Immature natural killer cell (primary cell): ENCODE measurements at places on chromosomes 16 and 17.
A peak's percentile ranks its signal among the peaks of the same experiment; 100 is the strongest.

DNA sequence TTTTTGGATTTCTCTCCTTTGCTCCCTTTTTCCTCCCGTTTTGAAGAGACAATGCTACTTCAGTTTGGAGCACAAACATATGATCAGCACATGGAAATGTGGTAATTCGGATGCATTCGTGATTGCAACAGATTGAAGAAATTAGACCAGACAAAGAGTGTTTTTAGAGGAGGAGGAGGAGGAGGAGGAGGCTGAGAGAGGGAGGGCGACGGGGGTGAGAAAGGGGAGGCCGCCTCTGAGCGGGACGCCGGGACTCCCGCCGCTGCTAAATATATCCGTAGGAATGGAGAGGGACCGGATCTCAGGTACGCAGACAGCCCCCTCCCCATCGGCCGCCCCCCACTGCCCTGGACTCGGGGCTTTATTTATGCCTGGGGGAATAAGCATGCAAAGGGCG lies 179.3 kb downstream of the SEC14L1 start:
- no peak for DNase-seq

- DNase-seq, result peak; percentile 94
Observed at GRCh38 chr17:2792366-2793169, 3.7 kb upstream of the RAP1GAP2 start.

DNA sequence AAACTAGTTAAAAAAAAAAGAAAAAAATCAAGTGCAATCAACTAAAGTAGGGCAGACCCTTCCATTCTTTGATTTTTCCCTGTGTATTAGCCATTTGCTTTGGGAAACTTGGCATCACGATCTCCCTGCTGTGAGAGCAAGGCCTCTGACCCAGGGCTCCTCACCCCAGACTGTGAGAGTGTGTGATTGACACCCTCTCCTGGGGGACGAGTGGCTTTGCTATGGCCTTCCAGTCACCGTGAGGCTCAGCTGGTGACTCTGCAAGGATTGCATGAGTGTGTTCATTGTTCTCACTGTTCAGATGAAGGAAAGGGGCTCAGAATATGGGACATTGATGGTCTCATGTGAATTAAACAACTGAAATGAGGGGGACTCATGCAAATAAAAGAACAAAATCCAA lies 69.0 kb upstream of the BCAR1 start:
- no peak for DNase-seq

- peak; percentile 31 for DNase-seq
Observed at GRCh38 chr16:22008215-22009059, 526 bp downstream of the MOSMO start.

GRCh38 chr16:69169051-69169450 lies 17.9 kb upstream of the SNTB2 start:
- DNase-seq, result no peak

GRCh38 chr16:8530752-8531384 lies 59.4 kb downstream of the TMEM114 start:
- no peak for DNase-seq

GRCh38 chr17:16352667-16353316 lies 477 bp downstream of the CENPV start:
- peak; percentile 50 for DNase-seq

DNA sequence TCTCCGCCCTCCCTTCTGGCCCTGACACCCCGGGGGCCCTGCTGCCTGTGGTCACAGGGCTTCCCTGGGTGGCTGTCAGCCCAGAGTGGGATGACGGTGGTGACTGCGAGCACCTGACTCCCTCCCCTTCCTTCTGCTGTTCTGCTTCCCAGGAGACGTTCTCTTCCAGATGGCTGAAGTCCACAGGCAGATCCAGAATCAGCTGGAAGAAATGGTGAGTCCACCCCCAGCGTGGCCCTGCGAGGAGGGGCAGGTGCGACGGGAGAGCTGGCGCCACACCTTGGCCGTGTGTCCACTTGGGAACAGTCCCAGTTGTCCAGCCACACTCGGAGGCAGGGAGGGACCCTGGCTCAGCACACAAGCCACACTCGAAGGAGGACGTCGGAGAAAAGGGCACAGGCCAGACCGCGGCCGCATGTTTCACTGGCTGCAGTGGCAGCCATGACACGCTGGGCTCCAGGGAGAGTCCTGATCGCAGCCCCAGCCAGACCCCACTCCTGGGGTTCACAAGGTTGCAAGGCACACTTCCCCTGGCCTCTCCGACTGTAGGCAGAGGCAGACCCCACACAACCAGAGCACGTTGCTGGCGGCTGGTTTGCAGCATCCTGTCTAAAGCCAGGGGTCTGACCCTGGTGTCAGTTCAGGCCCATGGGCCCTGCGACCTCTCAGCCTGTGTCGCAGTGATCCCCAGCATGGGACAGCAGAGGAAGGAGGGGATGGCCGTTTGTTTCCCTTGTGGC lies 49.9 kb downstream of the BAIAP2 start:
- no peak for DNase-seq

DNA sequence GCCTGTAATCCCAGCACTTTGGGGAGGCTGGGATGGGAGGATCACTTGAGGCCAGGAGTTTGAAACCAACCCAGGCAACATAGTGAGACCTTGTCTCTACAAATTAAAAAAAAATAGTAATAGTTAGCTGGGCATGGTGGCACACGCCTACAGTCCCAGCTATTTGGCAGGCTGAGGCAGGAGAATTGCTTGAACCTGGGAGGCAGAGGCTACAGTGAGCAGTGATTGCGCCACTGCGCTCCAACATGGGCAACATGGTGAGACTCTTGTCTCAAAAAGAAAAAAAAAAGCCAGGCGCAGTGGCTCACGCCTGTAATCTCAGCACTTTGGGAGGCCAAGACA lies 56.9 kb upstream of the MRTFB start:
- DNase-seq, result no peak

GRCh38 chr16:88008840-88009239 lies 57.6 kb downstream of the BANP start:
- DNase-seq, result no peak

DNA sequence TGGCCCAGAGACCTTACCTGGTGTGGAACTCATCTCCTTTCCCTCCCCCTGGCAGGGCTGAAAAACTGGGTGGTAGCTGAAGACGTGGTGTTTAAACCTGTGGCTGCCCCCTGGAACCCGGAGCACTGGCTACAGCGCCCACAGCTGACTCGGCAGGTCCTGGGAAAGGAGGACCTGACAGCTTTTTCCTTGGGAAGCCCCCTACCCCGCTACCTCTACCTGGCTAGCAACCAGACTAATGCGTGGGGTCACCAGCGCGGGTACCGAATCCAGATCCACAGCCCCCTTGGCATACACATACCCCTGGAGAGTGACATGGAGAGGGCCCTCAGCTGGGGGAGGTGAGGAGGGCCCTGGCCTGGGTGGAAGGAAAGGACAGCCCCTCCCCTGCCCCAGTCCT lies 2.0 kb upstream of the AOC3 start:
- no peak for DNase-seq

GRCh38 chr17:39699818-39700147 lies at the start of gene ERBB2:
ERBB2 (plus strand) TSS chr17:39700064; CDS start chr17:39700239, 175 bp downstream.
- no peak for DNase-seq

GRCh38 chr16:16828913-16829398 lies 450.0 kb downstream of the NPIPA7 start:
- DNase-seq, result no peak

GRCh38 chr17:39765766-39766165 lies 28.0 kb downstream of the GRB7 start:
- DNase-seq, result no peak

- no peak for DNase-seq
Observed at GRCh38 chr16:86343796-86344585, 166.3 kb upstream of the FOXF1 start.

DNA sequence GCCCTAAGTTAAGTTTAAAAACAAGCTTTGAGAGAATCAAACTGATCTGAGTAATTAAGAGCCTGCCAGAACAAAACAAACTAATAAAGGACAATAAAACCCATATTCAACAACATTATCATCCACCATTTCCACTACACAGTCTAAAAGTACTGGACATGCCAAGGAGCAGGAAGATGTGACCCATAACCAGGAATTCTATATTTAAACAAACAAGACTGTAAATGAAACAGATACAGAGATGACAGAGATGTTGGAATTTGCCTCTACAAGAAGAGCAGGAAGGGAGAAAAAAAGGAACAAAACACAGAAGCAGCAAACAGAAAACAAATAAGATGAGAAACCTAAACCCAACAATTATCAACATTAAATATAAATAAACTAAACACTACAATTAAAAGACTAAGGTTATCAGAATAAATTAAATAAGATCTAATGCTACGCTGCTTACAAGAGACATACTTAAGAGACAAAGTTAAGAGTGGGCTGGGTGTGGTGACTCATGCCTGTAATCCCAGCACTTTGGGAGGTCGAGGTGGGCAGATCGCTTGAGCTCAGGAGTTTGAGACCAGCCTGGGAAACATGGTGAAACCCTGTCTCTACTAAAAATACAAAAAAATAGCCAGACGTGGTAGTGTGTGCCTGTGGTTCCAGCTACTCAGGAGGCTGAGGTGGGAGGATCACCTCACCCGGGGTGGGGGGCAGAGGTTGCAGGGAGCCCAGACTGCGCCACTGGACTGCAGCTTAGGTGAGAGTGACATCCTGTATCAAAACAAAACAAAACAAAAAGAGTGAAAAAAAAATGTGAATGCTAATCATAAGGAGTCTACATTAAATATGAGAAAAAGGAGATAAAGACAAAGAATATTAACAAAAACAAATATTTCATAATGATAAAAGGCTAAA lies 50.6 kb downstream of the CREBBP start:
- no peak for DNase-seq

- DNase-seq, result no peak
Observed at GRCh38 chr16:4694642-4695451, 1.5 kb downstream of the NUDT16L1 start.

DNA sequence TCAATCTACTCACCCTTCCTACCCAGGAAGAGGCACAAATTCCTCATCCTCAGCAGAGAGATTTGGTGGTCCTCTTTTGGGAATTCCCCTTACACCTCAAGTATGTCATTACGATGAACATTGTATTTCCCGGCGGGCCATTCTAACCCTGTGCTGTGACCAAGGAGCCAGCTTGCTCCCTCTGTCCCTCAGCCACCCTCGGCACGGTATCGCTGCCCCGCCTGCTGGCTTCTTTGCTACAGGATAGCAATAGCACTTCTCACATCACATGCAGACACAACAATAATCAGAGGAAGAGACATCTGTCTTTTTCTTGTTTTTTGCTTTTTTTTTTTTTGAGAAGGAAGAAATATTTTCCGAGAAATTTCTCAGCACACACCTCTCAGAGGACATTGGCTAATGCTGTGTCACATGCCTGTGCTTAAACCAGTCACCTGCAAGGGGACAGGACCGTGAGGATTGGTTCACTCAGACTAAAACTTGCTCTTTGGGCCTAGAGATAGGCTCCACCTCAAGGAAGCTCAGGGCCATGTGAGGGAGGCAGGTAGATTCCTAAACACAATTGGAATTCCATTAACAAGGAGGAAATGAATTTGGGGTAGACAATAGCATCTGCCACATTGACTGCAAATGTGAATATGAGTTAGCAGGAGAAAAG lies 41.2 kb downstream of the TMC5 start:
- DNase-seq, result no peak

GRCh38 chr16:59733321-59733720 lies 999.2 kb upstream of the GOT2 start:
- DNase-seq, result no peak

DNA sequence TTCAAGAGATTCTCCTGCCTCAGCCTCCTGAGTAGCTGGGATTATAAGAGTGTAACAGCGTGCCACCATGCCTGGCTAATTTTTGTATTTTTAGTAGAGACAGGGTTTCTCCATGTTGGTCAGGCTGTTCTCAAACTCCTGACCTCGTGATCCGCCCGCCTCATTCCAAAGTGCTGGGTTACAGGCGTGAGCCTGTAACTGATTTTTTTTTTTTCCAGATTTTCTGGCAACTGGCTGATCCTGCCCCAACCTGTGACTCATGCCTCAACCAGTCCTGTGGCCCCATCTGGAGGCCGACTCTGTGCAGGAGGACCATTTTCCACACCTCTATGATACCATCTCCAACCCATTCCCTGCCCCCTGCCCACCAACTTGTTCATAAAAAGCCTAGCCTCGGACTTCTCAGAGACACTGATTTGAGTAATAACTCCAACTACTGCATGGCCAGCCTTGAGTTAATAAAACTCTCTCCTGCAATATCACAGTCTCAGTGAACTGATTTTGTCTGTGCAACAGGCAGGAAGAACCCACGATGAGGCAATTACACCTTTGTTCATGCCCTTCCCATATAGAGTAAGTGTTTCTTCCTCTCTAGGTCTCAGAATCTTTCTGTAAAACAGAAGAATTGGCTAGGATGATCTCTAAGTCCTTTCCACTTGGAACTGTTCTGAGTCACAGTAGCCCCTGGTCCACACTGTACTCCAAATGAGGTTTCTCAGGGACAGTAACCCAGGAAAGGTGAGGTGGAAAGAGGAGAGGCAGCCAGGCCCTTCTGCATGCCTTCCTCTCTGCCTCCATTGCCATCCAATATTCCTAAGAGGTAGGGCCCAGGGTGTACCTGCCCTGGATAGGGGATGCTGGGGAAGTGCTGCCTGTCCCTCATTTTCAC lies 8.8 kb upstream of the CNOT1 start:
- no peak for DNase-seq

- no peak for DNase-seq
Observed at GRCh38 chr16:81520560-81521135, 76.0 kb downstream of the CMIP start.

- no peak for DNase-seq
Observed at GRCh38 chr17:12659500-12659899, 6.2 kb upstream of the MYOCD start.

DNA sequence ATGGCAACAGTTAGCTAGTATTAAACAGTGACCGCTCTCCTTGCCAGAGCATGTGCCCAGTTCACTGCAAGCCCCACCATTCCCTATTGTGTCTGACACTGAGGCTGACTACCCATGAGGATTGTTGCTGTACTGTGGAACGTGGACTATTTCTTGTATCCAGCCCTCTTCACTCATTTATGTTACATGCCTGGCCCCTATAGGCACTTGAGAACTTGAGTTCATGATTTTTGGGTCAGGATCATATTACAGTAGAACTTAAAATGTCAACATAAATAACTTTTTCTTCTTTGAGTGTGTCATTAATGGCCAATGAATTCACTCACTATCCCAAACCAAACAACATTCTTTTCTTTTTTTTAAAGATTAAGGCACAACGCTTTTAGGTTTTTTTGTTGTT lies 55.7 kb downstream of the LYRM1 start:
- DNase-seq, result no peak

DNA sequence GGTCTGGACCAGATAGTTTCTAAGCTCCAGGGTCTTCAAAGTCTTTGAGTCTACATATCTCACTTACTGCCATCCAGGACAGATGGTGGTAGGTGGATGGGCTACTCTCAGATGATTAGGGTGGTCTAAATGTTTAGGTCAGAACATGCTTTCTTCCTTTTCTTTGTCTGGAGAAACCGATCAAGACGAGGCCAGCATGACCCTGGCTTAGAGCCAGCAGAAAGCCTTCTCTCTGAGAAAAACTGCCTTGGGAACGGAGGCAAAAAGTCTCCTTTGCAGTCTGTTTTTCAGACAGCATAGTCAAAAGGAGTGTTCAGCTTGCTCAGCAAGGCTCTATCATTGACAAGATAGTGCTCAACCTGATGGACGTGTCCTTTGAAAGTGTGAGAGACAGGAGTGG lies 48.8 kb downstream of the SPACA3 start:
- no peak for DNase-seq
